Anterior cingulate cortex (tissue), 58 donors: ENCODE measurements at places on chromosomes 11 and 22.

DNA sequence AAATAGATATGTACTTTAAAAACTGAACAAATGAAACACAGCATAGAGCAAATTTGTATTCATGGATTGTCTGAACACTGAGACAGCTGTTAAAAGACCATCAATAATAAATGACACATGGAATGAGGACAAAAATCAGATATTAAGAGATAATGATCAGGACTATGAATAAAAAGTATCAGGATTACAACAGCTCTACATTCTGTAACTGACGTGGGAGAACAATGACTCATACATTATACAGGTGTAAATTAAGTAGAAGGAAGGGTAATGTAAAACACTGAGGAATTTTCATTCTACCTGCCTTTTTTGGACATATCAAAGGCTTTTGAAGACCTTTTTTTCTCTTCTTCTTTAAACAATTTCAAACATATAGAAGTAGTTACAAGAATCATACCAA lies 310.9 kb upstream of the ANO3 start:
- no peak for DNase-seq

DNA sequence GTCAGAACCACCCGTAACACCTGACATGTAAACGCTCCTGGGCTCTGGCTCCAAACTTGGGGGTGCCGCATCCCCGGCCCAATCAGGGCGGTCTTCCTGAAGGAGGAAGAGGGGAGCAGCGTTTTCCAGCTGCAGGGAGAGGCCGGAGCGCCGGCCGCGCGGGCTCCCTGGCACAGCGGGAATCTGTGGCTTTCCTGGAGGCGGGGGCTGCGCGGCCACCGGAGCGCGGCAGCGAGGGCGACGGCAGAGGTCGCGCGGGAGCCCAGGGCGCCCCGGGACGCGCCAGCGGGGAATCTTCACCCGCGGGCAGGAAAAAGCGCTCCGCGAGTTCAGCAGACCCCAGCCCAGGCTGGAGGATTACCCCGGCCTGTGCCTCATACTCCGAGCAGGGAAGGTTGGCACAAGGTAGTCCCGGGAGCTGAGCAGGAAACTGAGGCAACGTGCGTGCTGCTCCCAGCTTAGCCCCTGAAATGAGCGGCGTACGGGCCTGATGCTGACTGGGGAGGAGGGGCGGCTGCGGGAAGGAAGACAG lies 600 bp upstream of the ESAM start:
- DNase-seq, result no peak

DNA sequence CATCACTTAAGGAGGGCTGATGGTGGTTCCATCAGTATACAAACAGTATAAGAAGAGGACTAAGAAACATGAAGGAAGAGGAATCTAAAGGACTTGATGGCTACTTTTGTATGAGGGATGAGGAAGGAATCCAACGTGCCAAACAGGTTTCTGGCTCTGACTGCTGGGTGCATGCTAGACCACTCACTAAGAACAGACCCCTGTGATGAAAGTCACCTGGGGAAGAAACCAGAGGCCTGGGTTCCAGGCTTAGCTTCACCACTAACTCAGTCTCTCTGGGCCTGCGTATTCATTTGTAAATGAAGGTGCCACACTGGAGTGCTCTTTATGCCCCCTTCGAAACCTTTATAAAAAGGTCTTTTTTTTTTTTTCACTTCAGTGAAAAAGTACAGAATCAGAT lies 55.1 kb downstream of the AAMDC start:
- DNase-seq, result no peak

DNA sequence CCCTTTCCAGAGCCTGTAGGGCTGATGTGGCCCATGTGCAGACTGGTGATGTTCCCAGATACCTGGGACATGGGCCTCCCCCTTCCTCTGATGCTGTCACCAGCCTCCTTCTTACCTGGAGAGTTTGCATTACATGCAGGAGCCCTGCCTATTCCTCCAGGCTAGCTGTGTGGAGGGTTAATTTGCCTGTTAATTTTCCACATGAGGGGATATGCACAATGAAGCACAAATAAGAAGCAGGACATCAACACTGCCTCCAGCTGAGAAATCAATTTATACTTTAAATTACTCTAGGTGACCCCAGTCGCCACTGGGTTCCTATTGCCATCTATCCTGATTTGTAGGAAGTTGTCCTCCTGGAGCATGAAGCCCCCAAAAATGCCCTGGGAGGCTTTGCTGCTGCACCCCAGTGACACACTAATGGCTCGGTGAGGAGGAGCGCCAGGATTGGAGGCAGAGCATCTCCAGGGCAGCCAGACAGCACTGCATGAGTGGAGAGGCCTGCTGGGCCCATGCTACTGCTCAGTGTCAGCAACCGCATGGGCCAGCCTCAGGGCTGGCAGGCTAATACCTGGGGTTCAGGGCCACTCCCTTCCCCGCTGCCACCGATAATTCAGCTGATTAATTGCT lies 101.6 kb upstream of the USP47 start:
- no peak for DNase-seq

GRCh38 chr11:108854346-108854745 lies 189.5 kb downstream of the DDX10 start:
- DNase-seq, result no peak

- DNase-seq, result no peak
These were observed 37.9 kb upstream of the NUP160 start for GRCh38 chr11:47886096-47886495.

DNA sequence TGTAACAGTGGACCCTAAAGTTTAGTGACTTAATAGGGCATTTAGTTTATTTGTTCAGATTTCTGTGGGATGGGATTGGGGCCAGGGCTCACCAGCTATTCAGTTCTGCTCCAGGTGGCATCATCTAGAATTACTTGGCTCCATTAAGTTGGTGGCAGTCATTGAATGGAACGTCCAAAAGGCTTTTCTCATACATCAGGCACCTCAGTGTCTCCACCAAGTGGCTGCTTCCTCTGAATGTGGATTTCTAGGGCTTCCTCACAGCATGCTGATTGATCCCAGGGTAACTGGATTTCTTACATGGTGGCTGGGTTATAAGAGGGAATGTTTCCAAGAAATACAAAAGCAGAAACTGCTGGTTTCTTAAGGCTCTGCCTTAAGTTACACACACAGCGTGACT lies 34.7 kb downstream of the USP47 start:
- DNase-seq, result no peak

DNA sequence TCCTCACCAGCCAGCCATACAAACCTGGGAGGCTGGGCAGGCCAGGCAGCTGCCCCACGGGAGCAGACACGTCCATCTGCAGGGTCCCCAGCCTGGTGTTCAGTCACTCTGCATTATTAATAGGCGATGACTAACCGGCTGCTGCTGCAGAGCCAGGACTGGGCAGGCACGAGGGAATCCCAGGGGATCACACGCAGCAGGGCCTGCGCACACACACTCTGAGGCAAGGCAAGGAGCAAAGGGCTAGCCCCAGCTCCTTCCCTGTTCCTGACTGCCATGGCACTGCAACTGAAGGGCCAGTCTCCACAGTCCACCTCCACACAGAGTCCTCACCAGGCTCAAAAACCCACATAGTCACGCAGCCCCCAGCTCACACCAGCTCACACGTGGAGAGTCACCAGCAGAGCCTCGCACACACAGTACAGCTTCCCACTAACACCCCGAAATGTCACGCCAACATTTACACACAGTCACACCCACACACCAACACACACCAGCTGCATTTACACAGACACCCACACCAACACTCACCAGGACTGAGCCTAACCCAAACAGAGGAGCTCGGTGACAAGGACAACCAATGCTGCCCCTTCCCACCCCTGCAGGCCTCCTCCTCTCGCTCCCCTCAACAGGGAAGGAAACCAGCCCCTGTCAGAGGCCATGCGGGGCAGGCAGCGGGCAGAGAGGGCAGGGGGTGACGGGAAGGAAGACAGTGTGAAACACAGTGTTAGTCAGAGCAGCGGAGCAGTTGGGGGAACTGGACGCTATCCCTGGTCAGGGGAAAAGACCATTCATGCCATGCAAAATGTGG lies 47.3 kb downstream of the NRXN2 start:
- peak; percentile 76 for DNase-seq

GRCh38 chr22:32515084-32515483 lies 40.5 kb downstream of the FBXO7 start:
- DNase-seq, result no peak

DNA sequence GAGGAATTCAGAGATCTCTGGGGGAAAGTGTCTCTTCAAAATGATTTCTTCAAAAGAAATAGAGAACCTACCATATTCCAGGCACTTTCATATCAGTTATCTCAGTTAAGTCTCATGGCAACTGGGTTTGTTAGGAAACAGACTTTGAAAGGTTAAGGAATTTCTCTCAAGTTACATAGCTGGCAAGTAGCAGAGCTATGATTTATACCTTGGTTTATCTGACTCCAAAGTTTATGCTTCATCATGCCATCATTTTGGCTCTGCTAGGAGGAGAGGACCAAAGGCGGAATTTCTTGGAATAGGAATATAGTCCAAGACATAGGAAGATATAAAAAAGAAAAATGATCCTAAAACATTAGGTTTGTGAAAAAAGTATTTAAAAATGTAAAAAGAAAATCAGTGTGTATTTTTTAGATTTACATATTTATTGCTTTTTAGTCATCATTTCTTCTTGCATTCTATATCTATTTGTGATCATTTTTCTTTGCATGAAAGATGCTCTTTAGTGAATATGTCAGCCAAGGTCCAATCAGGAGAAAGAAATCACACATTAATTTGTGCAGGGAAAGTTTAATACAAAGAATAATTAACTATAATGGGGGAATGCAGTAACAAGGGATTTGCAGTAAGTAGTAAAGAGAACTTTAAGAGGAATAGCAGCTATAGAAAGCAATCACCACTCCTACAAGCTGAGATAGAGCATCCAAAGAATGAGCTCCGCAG lies 199.1 kb upstream of the ZBED5 start:
- no peak for DNase-seq

- no peak for DNase-seq
These were observed 87.6 kb downstream of the LARGE1 start for GRCh38 chr22:33832558-33833151.
